ENCODE measurements at places on chromosomes 1 and 21.

DNA sequence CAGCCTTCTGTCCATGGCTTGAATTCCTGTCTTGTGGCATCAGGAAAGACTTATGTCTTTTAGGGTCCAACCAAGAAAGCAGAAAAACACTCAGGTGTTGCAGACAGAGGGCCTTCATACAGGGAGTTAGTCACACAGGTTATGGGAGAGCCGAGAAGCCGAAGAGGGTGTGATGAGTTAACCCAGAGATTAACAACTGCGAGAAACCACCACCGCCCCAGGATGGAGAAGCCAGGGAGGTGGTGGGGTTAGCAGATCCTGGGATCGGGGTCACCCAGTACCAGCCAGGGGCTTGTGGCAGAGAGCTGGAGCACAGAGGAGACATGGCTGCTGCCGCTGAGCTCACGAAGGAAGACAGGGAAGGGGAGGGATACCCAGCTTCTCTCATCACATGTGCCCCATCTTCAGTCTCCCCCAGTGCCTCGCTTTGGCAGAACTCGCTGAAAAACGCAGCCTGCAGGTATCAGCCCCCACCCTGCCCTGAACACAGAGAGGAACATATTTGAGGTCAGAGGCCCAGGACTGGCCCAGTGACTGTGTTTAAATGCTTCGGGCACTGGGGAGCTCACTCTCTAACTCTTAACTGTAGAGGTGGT, 58.7 kb downstream of the RUNX3 start:
- no peak for DNase-seq

- no peak for DNase-seq
These were observed 77.7 kb downstream of the TOMM20 start for GRCh38 chr1:235050911-235051360.

- no peak for DNase-seq
These were observed 95.4 kb upstream of the CLDN14 start for GRCh38 chr21:36575306-36575705.

- DNase-seq, result no peak
These were observed 1.1 kb downstream of the SPSB1 start for GRCh38 chr1:9293533-9294404.

- DNase-seq, result no peak
These were observed 73.8 kb downstream of the UMODL1 start for GRCh38 chr21:42144679-42145568.

DNA sequence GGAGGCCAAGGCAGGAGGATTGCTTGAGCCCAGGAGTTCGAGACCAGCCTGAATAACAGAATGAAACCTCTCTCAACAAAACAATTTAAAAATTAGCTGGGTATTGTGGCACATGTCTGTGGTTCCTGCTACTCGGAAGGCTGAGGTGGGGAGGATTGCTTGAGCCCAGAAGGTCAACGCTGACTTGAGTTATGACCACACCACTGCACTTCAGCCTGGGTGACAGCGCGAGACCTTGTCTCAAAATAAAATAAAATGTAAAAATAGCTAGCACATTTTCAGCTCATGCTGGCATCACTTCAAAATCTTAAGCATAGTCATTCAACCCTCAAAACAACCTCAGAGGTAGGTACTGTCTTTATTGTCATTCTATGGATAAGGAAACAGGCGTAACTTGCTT, 6.4 kb downstream of the JAK1 start:
- no peak for DNase-seq

DNA sequence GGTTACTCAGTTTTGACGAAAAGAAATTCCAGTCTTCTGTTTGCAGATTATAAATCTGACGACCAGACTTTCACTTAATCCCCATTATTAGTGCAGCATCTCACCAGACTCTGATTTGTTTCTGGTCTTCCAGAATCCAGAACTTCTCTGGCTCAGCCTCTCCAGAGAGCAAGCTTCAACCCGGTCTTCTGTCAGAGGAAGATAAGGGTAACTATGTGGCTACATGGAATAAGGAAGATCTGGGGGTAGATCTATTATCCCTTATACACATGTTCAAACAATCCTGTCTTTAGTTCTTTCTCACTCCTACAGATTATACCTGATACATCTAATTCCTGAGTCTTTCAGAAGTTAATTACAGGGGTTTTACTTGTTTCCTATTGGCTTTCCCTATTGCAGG, 9.9 kb downstream of the PHTF1 start:
- no peak for DNase-seq

- no peak for DNase-seq
These were observed 1.1 kb downstream of the IGSF8 start for GRCh38 chr1:160097151-160097910.

DNA sequence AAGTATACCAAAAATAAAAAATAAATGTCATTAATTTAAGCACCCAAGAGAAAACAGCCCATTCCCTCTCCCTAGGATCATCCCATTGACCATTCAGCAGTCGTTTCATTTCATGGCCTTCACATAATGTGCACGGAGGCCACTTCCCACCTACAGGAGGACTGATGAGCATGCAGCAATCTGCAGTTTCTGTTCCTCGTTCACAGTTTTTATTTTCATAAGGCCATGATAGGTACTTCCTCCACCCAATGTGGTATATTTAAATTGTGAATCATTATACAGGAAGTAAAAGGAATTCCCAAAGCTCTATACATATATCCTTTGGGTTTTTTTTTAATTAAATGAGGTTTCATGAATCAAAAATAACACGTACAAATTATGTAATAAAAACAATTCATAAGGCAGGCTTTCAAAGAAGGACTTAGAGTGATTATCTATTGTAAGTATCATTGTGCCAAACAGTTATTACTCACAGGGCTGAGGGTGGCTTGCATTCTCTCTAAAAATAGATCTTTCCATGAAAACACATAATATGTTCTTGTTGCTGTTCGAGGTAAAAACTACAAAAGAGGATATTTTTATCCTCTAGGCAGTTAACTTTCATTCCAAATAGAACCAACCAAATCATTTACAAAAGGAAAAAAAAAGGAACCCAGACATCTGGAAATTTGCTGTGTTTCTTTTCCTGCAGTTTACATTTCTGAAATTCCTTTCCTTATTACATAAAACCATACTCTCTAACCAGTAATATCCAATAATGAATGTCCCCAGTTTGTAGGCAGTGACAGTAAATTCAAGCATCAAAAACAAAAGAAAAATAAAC, 27.5 kb upstream of the SLC44A3 start:
- no peak for DNase-seq

DNA sequence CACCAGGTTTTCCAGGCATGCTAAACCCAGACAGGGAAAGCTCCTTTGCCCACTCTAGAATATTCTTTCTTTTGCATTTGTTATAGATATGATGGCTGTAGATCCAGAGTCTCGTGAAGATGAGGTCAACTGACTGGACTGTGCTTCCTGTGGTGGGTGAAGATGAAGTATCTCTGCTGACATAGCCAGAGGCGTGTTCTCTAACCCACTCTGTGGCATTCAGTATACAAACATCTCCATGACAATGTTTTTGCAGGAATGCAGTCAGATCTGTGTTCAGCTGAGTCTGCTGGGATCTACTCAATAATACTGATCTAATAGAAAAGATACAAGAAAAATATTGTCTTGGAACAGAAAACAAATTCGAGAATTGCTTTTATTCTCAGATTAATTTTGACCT, 11.3 kb downstream of the RWDD2B start:
- no peak for DNase-seq

DNA sequence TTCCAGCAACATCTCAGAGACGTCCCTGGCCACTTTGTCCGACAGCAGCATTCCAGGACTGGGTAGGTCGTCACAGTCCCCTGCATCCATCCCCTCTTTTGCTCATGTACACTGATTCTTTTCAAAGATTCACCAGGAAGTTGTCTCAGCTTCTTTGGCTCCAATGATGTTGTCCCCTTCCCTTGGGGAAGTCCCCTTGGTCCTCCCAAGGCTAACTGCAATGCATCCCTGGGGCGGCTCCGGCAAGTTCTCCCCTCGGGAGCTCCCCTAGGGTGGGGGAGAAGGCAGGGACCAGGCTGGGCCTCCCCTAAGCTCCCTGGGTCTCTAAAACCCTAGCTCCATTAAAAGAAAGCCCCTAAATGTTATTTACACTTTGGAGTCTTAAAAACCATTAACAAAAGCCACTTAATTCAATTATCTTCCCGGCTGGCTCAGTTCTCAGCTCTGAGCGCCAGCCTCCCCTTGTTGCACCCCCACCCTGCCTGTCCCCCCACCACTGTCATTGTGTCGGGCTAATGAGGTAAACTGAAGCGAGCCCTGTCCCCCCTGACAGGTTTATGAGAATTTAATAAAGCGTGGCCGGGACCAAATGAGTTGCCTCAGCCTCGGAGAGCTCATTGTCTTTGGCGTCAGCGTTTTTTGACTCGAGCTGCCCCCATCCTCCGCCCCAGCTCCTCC, 25.3 kb downstream of the KNCN start:
- DNase-seq, result peak; percentile 56

- DNase-seq, result no peak
These were observed 27.5 kb upstream of the GNG12 start for GRCh38 chr1:67860776-67861175.

DNA sequence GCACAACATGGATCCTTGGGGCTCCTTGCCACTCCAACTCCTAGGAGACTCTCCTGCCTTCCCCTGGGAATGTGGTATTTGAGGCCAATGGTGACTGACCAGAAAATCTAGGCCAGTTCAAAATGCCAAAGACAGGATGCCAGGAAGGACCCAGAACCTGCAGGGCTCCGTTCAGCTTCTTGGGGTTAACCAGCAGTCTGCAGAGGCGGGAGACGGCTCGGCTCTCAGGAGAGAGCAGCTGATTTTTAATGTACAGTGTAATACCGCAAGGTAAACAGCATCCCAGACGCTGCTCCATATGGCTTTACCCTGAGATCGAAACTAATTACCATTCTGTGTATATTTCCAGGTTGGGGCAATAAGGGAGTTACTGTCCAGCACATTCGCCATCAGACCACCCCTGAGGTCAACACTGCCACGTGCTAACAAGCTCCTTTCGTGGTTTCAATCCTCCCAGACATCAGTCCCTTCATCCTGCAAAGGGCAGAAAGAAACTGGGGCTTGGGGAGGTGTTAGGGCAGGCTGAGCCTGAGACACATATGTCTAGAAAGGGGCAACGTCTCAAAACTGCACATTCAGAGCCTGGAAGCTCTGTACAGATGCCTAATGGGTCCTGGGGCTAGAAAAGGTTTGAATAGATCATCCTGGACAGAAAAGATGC, 16.7 kb downstream of the ITPKB start:
- no peak for DNase-seq

- DNase-seq, result no peak
These were observed 63.4 kb upstream of the LAX1 start for GRCh38 chr1:203701606-203702005.

DNA sequence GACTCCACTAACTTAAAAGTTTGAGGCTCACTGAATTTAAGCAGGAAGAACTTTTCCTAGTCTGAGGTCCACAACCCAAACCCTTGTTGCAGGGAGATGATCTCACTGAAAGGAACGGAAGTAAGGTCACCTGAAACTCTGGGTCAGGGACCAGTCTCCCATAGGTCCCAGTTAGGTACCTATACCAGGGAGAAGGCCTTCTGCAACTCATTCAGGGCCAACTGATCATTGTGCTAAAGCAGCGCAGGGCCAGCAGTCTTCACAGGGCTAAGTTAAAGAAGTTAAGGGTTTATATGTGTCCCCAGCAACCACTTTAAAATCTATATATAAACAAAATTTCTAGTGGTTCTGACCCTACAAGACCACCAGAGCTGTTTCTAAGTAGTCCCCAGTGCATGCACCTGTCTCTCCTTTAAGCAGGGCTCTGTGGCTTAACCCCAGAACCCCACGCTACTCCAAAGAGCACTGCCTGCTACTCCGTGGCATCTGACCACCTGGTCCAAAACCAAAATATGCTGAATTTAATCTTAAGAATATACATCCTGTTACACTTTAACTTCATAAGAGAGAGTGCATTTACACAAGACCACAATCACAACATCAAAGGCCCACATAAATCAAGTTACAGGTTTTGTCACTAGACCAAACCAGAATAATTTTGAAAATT, 2.8 kb downstream of the SRSF10 start:
- no peak for DNase-seq

DNA sequence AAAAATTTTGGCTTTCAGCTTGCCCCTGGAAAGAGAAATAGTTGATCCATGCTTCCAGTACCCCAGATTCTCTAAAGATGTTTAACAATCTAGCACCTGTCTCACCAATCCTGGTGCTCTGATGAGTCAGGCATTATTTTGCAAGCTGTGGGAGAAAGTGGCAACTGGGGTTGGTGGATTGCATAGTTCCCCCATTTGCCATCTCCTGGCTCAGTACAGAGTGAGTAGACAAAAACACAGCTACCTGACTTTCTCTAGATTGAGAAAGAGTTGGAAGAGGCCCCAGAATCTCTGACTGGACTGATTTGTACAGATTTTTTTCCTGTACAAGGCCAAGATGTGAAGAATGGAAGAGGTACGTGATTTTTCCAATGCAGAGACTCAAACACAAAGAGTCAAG, 75.1 kb upstream of the NEGR1 start:
- DNase-seq, result no peak

GRCh38 chr1:101005871-101006270, 19.7 kb downstream of the DPH5 start:
- DNase-seq, result no peak

- DNase-seq, result no peak
These were observed 660 bp upstream of the RD3 start for GRCh38 chr1:211492511-211493132.

DNA sequence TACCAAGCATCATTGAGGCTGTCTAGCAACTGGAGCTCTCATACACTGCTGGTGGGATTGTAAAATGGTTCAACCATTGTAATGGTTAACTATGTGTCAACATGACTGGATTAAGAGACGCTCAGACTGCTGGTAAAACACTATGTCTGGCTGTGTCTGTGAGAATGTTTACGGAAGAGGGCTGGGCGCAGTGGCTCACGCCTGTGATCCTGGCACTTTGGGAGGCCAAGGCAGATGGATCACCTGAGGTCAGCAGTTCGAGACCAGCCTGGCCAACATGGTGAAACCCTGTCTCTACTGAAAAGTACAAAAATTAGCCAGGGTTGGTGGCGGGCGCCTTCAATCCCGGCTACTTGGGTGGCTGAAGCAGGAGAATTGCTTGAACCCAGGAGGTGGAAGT, 4.8 kb upstream of the FCRLA start:
- DNase-seq, result no peak

DNA sequence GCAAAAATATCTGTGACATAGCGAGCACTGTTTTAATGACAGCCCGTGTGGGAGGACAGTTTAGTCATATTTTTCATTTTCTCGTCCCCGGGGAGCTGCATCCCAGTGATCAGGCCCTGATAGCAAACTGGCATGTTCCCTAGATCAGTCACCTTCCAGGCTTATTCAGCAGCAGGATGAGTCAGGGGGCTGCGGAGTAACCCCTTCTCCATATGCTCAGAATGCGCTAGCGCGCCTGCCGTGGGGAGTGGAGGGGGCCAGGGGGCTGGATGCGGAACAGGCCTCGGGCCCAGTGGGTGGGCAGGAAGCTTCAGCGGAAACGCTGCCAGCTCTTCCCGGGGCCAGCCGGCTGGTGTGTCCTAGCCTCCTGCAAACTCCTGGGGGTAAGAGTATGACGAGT, 94.0 kb downstream of the KCND3 start:
- no peak for DNase-seq

DNA sequence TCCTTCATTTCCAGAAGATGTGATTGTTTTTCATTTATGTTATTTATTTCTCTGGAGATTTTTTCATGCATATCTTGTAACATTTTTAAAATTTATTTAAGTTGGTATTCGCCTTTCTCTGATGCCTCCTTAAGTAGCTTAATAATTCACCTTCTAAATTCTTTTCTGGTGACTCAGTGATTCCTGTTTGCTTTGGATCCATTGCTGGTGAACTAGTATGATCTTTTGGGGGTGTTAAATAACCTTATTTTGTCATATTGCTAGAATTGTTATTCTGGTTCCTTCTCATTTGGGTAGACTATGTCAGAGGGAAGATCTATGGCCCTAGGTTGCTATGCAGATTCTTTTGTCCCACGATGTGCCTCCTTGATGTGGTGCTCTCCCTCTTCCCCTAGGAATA, 1347.2 kb upstream of the B3GALT2 start:
- DNase-seq, result no peak
